Foreskin melanocyte (primary cell): ENCODE measurements at places on chromosomes 16 and 17.

DNA sequence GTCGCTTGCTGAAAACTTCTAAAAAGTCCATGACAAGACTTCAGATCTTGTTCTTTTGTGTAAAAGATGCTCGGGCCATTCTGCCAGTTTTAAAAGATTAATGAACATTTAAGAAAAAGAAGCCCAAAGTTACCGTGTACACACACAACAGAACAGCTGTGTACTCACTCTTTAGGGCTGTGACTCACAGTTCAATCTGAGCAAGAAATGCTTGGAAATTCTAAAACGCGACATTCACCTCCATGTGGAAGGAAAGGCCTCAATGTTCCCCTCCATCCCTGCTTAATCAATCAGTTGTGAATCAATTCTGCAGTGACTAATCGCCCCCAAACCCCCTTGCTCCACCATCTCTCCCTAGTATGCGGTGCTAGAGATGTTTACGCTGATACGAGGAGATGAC lies 609.9 kb upstream of the SALL1 start:
- DNase-seq: no peak

- no peak for DNase-seq
These were observed 2.1 kb downstream of the SCARF1 start for GRCh38 chr17:1643293-1643998.

- DNase-seq: no peak
These were observed 11.5 kb downstream of the HAS3 start for GRCh38 chr16:69116906-69117305.

DNA sequence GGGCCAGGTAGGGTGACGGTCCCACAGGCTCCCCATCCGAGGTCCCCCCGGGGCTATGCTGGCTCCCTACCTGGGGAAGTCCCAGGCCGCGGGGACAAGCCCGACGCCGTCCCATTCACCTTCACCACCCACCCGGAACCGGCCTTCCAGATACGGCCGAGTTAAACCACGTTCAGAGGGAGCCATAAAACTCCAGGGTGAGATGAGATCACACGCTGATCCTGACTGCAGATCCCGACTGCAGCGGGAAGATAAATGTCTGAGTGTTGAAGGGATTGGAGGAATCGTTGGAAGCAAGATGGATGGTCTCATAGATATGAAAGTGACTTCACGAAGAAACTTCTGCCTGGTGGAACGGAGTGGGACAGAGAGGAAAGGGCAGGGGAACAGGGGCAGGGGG lies 13.6 kb upstream of the C1QTNF8 start:
- DNase-seq: no peak
